SHP77 treated with DMSO at 0.1 percent for 48 hours (cell line): ENCODE measurements at places on chromosomes 3 and 15.

DNA sequence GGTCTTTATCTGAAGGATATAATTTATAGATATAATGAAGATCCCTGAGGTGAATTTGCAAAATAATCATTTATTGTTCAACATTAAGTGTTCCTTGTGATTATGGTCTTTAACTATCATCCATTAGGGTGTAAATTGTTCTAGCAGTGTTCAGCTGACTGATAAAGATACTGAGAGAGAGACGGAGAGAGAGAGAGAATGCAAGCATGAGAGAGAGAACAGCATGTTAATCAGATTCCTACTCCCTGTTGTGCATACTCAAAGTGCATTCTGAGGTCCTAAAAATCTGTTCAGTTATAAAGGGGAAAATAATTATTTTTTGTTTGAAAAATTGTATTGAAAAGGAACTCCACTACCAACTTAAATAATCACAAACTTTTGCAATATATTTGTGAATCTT, 271.0 kb upstream of the CBLB start:
- no peak for DNase-seq

DNA sequence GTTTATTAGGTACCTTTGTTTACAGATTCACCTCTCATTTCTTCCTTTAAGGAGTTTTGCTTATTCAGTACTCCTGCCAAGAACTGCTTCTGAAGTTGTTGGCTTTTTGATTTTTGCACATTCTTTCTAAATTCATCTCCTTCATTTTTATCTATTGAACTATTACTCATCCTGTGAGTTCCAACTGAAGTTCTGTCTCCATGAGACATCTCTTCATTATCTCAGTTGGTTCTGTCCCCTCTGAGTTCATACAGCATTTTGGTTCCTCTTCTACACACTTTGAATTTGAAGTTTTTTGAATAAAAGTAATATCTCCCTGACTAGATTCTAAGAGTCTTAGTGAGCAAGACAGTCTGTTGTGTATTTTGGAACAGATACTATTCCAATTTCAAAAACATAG, 299.7 kb downstream of the OTOL1 start:
- DNase-seq = no peak

GRCh38 chr3:185024406-185024805, 128.5 kb downstream of the C3orf70 start:
- DNase-seq = no peak

GRCh38 chr3:30437171-30437601, 169.2 kb upstream of the TGFBR2 start:
- DNase-seq = no peak

DNA sequence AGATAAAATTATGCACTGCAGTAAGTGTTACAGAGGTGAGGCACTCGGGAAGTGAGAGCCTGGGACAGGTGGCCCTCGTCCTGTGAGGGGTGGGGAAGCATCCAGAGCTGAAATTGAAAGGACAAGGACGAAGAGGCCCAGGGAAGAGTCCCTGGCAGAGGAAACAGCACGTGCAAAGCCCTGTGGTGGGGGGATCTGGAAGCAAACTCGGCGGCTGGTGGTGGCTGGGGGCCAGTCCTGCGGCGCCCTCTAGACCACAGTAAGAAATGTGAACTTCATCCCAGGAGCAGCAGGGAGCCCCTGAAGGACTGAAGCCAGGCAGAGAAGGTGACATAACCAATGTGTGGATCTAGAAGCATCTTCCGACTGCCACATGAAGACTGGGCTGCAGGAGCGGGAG, 42.8 kb downstream of the GRIP2 start:
- DNase-seq = no peak

DNA sequence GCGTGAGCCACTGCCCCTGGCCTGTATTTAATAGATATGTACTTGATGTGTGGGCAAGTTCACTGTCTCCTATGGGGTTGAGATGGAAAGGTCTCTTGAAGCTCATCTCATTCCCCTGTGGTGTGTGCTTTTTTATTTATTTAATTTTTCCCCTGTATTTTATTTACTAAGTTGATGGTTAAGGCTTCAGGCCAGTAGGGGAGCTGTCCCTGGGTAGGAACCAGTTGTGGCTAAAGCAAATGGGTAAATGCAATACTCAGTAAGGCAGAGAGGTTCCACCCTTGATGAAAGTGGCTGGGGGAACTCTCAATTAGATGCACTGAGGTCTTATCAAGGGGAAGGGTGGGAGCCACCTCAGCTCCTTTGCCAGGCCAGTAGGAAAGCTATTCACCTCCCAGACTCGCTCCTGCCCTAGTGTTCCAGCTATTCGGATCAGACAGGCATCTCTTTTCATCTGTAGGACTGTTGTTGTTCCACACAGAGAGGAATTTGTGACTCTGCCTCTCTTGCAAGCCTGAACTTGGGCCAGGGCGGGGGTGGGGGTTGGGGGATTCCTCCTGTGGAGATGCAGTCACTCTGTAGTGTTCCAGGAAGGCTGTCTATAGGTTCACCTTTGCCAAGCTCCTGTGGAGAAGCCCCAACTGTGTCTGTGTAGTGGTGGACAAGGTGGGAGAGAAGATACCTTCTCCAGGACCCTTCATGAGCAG, 26.1 kb downstream of the PCCB start:
- DNase-seq = no peak

GRCh38 chr3:112847692-112848091, 1.0 kb upstream of the CD200R1L start:
- DNase-seq = no peak

GRCh38 chr3:50442945-50443579, 60.4 kb downstream of the CACNA2D2 start:
- peak; percentile 28 for DNase-seq

DNA sequence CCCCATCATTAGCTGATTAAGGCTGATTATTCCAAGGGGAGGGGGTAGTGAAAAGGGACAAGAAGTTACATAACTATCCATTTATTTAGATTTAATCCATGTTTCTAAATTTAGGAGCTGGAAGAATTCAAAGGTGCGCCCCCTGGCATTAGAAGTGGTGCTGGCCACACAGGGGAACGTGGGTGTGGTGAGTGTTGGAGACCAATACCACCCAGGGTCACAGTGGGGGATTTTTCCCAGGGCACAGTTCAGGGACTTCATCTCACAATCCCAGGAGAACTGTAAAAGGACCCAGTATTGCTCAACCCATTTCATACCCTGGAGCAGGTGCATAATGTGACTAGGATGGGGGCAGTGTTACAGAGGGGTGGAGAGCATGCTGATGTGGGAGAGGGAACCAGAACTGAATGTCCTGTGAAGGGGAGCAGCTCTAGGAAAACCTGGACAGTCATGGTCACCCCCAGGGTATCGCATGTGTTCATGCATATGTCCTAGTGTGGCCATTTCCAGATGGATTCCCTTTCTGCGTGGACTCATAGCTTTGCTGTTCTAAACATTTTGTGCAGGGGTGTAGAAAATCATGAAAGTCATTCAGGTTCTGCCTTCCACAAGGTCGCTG, 110.3 kb downstream of the LSM3 start:
- DNase-seq = no peak

GRCh38 chr15:62067448-62068044, 769 bp downstream of the C2CD4A start:
- DNase-seq = no peak

GRCh38 chr15:71066983-71067382, 48.3 kb upstream of the THSD4 start:
- DNase-seq = no peak

- no peak for DNase-seq
These were observed 84.6 kb upstream of the CDV3 start for GRCh38 chr3:133488785-133489367.

GRCh38 chr3:6264906-6265305, 596.0 kb upstream of the GRM7 start:
- DNase-seq = no peak

GRCh38 chr3:181454451-181455027, 257.2 kb upstream of the SOX2 start:
- no peak for DNase-seq

DNA sequence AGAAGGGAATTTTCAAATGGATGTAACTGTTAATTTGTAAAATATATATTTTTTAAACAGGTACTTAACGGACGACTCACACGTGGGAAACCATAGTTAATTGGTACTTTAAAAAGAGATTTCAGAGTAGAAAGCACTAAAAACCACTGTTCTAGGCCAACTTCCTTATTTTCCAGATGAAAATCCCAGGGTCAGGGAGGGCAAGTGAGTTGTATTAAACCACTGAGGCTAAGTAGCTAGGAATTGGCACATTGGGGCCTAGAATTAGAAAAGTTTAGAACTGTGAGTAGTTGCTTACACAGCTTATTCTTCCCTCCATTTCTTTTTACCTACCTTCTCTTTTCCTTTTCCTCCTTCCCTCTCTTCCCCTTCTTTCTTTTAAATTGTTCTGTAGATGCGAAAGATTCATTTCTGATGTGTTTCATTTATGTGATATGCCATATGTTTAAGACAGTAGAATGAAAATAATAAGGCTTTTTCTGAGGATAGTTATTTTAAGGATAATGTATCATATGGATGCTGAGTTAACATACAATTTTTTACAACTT, 4.1 kb upstream of the UTS2B start:
- DNase-seq = no peak
